ENCODE measurements at places on chromosomes 12 and 14.

DNA sequence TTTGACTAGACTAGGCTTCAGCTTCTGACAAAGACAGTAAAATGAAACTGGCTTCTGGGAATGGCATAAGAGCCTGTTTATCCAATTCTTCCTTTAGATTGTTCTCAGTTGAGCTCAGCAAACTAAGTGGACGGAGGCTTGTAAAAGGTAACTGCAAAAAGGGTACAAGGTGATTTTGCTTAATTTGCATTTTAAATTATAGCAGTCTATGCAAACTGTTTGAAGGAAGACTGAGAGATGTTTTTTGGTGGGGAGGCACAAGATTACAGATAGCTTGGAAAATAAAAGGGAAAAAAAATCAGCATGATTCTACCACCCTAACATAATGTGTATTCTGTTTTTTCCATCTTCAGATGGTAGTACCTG, 5.0 kb downstream of the SUSD6 start:
- DNase-seq = no peak

DNA sequence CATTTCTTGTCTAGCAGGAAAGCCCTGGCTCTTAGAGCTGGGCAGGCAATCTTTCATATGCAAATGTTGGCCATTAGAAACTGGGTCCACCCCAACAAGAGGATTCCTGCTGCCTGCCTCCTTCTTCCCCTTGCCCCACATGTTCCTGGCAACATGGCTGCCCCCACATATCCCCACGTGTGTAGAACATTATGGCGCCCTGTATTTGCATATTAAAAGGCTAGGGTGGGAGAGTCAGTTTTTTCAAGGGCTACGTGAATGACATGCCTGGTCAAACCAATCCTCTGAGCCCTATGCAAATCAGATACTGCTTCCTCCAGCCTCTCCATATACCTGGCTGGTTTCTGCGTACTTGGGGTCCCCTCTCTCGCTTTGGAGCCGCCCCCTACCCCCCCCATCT, 514.0 kb downstream of the FUT8 start:
- no peak for DNase-seq

DNA sequence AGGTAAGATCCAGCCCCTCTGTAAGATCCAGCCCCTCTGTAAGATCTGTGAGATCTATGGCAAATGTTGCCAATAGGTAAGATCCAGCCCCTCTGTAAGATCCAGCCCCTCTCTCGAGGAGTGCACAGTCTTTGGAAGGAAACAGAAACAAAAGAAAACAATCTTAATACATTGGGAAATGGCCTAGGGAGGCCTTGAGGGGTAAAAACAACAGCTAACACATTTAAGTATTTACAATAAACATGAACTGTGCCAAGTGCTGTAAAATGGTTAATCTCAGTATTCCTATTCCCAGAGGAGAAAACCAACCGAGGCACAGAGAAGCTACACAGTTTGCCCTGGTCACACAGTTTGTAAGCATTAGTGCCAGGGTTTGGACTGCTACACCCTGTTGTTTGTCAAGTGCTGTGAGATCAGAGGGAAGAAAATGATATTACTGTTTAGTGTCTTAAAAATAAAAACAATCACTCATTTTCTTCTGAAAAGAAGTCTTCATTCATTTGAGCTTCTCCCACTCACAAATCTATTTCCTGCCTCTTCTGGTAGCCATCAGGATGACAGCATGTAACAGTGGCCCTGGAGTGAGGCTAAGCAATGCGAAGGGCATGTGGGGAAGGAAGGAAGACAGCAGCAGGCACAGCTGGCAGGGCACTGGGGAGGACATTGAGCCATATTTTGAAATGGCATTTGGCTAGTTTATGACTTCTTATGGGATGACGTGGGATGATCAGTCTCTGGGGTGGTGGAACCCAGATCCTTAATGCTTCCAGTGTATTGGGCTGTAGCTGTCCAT, 118.7 kb upstream of the PTPRQ start:
- no peak for DNase-seq

DNA sequence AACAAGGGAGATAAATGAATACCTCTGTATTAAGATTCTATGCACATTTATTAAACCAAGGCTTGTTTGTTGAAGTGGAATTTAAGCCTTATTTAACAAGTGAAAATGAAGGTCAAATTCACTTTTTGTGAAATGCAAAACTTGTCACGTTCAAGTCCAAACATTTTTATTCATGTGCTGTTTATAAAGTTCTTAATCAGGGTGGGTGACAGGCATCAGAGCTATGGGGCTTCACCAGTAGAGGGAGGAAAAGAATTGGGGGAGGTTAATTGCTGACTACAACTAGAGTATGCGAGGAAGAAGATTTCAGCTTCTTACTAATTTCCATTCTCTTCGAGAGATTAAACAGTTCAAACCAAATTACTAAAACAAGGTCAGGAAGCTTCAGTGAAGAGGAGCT, 9.7 kb downstream of the MOK start:
- no peak for DNase-seq

DNA sequence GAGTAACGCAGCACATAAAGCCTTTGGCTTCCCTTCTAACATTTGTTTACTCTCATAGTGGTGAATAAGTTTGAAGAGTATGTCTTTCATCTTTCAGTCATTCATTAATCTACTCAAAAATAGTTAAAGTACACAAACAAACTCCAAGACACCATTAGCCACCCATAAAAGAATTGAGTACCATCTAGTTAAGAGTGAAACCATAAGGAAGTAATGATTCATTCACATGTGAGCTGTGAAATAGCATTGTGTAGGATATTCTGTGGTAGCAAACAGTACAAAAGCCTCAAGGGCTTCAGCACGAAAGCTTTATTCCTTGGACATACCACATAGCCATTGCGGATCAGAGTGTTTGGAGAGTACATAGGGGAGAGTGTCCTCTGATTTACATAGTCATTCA, 13.9 kb downstream of the SYT1 start:
- DNase-seq = peak; percentile 42

DNA sequence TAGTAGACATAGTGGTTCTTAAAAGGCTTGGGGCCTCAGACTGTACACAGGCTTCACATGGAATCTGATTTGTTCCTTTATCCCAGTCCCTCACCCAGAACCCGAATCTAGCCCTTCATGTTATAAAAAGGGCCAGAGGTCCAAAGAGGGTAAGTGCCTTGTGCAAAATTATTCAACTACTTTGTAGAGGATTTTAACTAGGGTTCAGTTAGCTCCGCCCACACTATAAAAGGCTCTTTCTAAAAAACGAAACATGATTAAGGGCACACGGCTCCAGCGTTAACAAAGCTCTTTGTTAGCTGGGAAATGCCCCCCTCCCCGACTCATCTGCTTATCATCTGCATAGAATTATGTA, 3.2 kb upstream of the SOCS2 start:
- DNase-seq = no peak
